ENCODE measurements at places on chromosomes 12 and 14.

GRCh38 chr14:34012978-34013720 is 62.3 kb upstream of the EGLN3 start:
- DNase-seq, result no peak

DNA sequence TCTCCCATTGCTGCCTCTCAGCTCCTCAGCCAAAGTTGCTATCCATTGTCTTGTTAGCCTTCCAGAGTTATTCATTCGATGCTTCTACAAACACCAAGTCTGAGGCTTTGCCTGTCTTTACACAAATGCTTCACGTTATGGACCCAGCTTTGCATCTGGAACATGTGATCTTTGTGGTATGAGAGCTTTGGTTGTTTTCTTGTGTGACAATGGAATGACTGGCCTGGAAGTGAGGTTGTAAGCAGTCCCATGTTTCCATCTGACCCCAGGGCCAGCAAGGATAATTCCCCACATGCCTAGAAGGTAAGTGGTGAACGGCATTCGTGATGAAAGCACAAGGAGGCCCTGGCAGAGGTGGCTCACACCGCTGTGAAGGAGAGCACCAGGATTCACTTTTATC is 866.7 kb upstream of the TMEM132C start:
- no peak for DNase-seq

GRCh38 chr12:90233168-90234100 is 524.8 kb upstream of the ATP2B1 start:
- DNase-seq, result no peak

DNA sequence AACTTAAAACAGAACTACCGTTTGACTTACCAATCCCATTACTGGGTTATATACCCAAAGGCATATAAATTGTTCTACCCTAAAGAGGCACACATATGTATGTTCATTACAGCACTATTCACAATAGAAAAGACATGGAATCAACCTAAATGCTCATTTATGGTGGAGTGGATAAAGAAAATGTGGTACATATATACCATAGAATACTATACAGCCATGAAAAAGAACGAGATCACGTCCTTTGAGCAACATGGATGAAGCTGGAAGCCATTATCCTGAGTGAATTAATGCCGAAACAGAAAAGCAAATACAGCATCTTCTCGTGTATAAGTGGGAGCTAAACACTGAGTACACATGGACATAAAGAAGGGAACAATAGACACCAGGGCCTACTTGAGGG is 31.8 kb downstream of the TMEM229B start:
- DNase-seq, result no peak

GRCh38 chr12:49415521-49415970 is 48.3 kb downstream of the SPATS2 start:
- no peak for DNase-seq

- DNase-seq, result no peak
Observed at GRCh38 chr12:62886796-62887195, 48.2 kb downstream of the PPM1H start.

DNA sequence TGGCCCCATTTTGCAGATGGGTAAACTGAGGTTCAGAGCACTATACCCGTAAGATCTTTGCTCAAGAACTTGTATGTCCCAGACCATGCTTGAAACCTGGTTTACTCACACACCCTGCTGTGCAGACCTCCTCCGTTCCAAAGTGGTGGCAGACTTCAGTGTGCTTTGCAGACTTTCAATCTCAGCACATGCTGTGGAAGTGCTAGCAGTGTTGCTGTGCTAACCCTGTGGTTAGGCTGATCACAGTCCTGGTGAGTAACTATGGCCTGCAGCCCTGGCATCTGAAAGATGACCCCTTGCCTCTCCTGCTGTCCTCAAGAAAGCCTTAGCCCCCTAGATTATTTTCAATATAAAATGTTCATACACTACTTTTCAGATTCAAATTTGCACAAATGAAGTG is 450.6 kb downstream of the DPF3 start:
- DNase-seq, result no peak

DNA sequence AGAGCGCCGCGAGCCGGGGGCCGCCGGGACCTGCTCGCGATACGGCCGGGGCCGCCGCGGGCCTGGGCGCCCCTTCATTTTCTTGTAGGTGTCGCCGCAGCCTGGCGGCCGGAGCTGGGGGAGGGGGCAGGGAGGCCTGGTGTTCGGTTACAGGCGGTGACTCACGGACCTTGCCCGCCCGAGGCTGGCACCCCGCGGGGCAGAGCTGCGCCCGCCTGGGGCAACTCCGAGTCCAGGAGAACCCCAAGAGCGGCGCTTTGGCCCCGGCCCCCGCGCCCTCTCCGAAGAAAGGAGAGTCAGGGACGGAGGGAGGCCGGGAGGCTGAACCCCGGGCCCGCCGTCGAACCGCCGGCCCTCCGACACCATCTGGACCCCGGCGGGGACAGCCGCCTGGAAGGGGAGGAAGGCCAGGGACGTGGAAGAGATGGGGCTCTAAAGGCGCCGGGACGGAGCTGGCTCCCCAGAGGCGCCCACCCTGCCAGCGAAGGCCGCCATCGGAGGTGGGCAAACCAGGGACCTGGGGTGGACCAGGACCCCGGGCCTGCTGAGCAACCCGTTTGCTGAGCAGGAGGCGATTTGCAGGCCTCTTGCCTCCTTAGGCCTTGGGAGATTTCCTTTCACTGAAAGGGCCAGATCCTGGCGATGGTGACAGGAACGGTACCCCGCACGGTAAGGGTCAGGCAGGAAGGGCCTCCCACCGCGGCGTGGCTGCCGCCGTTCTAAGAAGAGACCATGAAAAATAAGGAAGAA is 843 bp upstream of the NUAK1 start:
- DNase-seq, result no peak

DNA sequence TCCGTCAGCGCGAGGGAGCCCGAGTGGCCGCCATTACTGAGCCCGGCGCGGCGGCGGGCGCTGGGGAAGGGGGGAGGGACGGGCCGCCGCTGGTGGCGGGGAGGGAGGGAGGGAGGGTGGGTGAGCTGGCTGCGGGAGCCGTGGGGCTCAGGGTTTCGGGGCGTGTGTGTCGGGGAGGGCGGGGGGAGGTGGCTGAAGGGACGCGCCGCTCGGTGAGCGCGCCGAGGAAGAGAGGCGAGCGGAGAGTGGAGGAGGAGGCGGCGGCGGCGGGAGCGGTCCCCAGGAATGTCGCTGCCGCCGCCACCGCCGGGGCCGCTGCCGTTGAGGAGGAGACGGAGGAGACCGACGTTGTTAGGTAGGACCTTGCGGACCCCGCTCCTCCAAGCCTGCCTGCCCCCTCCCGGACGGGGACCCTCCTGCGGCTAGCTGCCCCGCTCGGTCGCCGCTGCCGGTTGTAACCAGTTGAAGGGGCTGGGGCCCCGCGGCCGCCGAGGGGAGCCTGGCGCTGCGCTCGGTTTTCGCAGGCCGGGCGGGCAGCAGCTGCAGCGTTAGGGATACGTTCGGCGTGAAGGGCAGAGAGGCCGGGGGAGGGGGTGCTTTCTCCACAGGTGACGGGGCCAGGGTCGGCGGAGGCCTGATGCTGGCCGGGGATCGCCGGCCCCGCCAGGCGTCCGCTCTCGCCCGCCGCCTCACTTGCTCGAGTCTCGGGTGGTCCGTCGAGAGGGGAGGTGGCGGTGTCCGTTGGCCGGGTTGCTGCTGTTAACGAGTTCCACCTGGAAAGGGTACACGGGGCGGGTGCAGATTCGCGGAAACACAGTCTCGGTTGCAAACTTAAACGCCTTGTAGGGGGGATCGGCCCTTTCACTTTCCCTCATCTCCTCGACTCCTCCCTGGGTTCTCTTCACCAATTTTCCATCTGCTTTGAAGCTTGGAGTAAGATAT is at the start of gene ARHGAP5:
Gene ARHGAP5, plus strand, starts transcription at position 224 of the 942 bp plus-strand sequence. CDS start 13,366 bp downstream, outside the sequence.
- DNase-seq, result peak; percentile 70

- DNase-seq, result peak; percentile 19
Observed at GRCh38 chr14:79044894-79045624, 874.9 kb downstream of the NRXN3 start.

GRCh38 chr12:61717986-61718385 is 542.2 kb upstream of the USP15 start:
- DNase-seq, result no peak

- DNase-seq, result no peak
Observed at GRCh38 chr12:107032266-107032665, 45.3 kb upstream of the MTERF2 start.

- no peak for DNase-seq
Observed at GRCh38 chr12:105445649-105446048, 115.2 kb downstream of the C12orf75 start.

- DNase-seq, result peak; percentile 49
Observed at GRCh38 chr12:121811434-121812319, 7.9 kb downstream of the SETD1B start.

- DNase-seq, result no peak
Observed at GRCh38 chr12:61018571-61018970, 1241.6 kb upstream of the USP15 start.

DNA sequence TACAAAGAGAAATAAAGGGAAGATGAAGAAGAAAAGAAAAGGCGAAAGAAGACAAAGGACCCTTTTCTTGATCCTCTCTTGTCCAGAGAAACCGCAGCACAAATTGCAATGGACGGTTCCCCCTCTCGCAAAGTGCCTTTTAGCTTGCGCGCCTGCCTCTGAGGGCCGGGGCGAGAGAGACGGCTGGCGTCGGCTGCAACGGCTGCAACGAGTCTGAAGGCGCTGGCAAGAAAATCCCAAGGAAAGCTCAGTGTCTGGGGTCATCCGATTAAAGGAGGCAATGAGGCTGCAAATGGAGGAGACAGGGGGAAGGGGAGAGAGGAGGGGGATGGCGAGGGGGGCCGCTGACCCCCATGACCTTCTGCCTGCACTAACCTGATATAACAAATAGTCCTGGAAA is 671.5 kb downstream of the MED13L start:
- no peak for DNase-seq

GRCh38 chr12:53062977-53063707 is 13.3 kb downstream of the TNS2 start:
- no peak for DNase-seq

DNA sequence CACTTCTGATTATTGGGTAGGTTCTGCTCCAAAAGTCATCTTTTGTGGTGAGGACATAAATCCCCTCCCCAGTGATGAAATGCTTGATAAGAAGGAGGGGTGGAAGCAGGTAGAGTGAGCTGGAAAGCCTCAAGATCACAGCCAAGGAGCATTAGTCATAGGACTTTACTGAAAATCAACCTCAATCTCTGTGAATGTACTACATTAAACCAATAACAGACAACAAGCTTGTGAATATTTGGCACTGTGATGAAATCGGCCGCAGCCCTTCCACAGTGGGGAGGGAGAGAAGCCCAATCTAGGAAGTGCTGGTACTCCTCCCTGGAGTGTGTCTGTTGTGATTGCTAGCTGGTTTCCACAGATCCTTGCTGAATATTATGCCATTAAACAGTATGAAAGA is 41.2 kb upstream of the PTCSC3 start:
- no peak for DNase-seq

DNA sequence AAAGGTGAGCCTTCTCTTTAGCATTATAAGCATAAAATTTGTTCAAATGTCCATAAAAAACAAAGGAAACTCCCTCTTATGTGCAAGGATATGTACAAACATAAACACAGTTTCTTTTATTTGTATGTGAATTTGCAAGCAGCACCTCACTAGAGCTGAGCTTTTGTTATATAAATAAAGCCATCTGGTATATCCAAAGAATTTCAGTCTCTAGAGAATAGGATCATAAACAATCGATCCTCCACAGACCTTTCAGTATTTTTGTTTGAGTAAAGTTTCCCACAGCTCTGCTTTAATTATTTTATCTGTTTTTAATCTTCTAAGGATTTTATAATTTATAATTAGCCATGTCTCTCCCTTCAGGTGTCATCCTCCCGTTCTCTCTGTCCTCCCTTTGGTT is 89.2 kb downstream of the OTOGL start:
- no peak for DNase-seq

DNA sequence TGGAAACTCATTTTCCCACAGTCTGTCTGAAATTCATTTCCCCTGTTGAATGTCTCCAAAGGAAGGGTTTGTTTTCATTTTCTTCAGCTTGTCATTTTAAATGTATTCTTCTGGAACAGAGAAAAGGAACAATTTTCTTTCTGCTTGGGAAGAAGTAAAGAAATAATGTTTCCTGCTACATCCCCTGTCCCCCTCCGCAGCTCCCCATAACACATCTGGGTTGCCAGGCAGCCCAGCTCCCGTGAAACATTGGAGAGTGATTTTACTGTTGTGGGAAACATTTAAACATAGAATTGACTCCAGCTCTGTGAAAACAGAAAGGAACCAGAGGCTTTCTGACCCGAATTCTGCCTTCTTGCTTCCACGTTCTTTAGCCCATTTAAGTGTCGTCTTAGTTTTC is 159.5 kb downstream of the TMEM132C start:
- DNase-seq, result no peak

DNA sequence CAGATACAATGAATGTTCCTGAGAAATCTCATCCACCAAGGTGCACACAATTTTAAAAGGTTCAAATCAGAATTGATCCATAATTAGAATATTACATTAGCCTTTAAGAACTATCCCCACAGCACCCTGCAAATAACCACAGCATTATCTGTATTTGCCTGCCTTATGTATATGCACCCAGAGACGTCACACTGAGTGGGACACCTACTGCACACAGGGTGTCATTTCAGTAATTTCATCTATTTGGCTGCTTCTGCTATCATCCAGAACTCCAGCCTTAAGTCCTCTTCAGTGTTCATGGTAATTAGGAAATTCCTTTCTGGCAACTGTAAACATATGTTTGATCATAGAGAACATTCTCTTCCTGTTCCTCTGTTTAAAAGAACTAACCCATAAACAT is 298.4 kb downstream of the SYT1 start:
- no peak for DNase-seq

- no peak for DNase-seq
Observed at GRCh38 chr12:126033751-126034150, 968.5 kb downstream of the AACS start.

- no peak for DNase-seq
Observed at GRCh38 chr12:26157001-26157400, 32.2 kb upstream of the BHLHE41 start.

GRCh38 chr14:58280954-58281787 is 17.2 kb upstream of the ARID4A start:
- no peak for DNase-seq

- peak; percentile 15 for DNase-seq
Observed at GRCh38 chr14:29016050-29016900, 249.7 kb downstream of the FOXG1 start.

- DNase-seq, result no peak
Observed at GRCh38 chr12:76888775-76889174, 10.0 kb upstream of the CSRP2 start.

- DNase-seq, result no peak
Observed at GRCh38 chr12:2652401-2653081, 142.2 kb upstream of the FKBP4 start.

- no peak for DNase-seq
Observed at GRCh38 chr14:53613404-53614253, 343.0 kb downstream of the BMP4 start.

- DNase-seq, result no peak
Observed at GRCh38 chr12:48818831-48819590, 715 bp downstream of the CACNB3 start.

GRCh38 chr12:56258820-56259183 is 618 bp upstream of the ANKRD52 start:
- DNase-seq, result no peak

DNA sequence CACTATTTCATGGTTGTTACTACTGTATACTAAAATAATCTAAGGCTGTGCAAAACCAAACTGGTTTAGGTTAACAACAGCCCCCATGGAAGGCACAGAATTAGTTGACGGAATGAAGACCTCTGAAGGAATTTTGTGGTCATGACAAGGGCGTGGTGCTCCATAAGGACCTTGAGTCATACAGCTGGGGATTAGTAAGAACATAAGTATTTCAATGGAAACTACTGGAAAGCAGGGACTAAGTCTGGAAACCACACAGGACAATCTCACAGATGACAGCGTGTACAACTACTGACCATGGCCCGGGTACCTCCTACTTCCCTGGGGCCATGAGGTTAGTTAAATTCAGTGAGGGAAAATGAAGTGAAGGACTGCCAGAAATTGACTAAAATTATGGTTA is 98.5 kb upstream of the PLEKHA5 start:
- no peak for DNase-seq

Measured in NCI-H1048 (cell line).